AG08395 (cell line): ENCODE measurements at places on chromosomes 16 and 17.

GRCh38 chr16:14071576-14072271 is 605 bp downstream of the MRTFB start:
- DNase-seq, result peak; percentile 48

- DNase-seq, result peak; percentile 83
Observed at GRCh38 chr16:53695070-53695469, 8.6 kb downstream of the RPGRIP1L start.

- no peak for DNase-seq
Observed at GRCh38 chr16:85935391-85935973, 36.5 kb downstream of the IRF8 start.

- DNase-seq, result no peak
Observed at GRCh38 chr17:45104029-45104428, 28.3 kb downstream of the PLCD3 start.

- DNase-seq, result peak; percentile 28
Observed at GRCh38 chr17:81794509-81794908, 9.4 kb upstream of the GCGR start.

GRCh38 chr17:10838682-10839081 is 795 bp upstream of the PIRT start:
- no peak for DNase-seq

DNA sequence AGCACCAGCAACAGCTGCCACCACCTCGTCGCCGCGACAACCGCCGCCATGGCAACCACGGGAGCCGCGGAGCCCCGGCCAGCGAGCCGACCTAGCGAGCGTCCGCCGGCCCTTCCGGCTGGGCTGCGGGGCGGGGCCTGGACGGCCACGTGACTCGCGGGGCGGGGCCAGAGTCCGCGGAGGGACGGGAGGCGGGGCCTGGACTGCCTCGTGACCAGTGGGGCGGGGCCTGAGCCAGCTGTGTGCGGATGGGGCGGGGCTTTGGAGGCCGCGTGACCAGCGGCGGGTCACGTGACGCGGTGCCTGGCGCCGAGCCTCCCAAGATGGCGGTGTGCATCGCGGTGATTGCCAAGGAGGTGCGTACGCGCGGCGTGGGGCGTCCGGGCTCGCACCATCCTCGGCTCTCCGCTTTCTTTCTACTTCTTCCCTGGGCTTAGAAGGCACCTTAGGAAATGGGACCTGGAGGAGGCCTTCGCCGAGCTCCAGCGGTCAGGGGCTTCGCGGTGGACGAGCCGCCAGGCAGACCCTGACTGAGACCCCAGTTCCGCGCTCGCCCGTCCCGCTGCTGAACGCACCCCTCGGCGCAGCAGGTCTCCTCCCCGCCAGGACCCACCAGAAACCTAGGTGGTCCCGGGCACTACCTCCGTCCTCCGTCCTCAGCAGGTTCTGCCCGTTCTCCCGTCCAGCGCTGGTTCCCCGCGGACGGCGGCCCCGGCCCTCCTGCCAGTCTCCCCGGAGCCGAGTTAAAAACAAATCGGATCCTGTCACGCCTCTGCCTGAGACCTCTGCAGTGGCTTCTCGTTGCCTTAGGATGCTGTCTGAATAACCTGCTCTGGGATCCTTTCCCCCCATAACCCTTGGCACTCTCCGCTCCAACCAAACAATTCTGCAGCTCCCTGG is at the start of the genes GALNS and TRAPPC2L:
Gene GALNS, minus strand, starts transcription at position 120 of the 900 bp plus-strand sequence. Its CDS starts 70 bp downstream, at position 50.
Gene TRAPPC2L, plus strand, starts transcription at position 300 of the 900 bp plus-strand sequence. Its CDS starts 24 bp downstream, at position 324.
- DNase-seq, result peak; percentile 100

DNA sequence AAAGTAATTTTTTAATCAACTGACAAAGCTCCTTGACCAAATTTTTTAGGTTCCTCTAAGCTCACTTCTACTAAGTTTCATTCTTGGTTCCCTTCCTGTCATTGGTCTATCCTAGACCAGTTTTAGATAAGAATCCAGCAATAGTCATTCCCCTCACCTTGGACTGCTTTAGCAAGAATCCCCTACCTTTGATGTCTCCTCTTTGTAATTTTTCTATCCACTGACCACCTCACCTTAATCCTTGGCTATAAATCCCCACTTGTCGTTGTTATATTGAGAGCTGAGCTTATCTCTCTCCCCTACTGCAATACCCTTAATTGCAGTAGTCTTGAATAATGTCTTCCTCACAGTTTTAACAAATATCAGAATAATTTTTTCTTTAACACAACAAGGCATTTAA is 107.2 kb downstream of the USP32 start:
- DNase-seq, result no peak

GRCh38 chr17:1398028-1398427 is 2.0 kb downstream of the YWHAE start:
- no peak for DNase-seq

- DNase-seq, result peak; percentile 86
Observed at GRCh38 chr17:57892146-57892819, 42.4 kb upstream of the MRPS23 start.

DNA sequence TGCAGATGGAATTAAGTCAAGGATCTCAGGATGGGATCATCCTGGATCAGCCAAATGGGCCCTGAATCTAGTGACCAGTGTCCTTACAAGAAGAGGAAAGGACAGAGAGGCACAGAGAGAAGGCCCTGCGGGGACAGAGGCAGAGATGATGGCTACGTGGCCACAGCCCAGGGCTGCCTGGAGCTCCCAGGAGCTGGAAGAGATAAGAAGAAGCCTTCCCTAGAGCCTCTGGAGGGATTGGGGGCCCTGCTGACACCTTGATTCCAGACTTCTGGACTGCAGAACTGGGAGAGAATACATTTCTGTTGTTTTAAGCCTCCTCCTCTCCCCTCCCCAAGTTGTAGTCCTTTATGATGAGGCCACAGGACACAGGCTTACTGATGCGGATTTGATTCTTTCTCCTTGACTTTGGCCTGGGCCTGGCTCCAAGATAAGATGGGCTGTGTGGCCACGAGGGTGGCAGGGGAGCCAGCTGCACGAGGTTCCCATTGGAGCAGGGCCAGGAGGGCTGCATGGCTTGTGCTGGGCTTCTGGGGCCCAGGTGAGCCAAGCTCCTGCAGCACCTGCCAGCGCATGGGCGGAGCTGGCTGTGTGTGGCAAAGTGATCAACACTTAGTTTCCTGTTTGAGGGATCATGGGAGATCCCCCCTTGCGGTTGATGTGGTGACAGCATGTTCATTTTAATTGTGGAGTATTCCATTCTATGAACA is 146.1 kb downstream of the IRF8 start:
- no peak for DNase-seq

DNA sequence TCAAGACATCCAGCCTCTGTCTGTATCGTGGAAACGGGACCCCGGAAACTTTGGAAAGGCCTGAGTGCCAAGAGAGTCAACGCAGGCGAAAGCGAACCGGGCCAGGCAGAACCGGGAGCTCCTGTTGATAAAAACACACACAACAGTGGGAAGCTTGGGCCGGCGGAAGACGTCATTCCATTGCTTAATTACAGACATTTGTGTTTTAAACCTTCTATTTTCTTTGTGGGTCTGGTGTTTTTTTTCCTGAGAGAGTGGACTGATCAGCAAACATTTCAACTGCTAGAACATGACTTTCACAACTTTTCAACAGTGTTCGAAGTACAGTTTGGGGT is 878 bp upstream of the RNF157 start:
- DNase-seq, result no peak

DNA sequence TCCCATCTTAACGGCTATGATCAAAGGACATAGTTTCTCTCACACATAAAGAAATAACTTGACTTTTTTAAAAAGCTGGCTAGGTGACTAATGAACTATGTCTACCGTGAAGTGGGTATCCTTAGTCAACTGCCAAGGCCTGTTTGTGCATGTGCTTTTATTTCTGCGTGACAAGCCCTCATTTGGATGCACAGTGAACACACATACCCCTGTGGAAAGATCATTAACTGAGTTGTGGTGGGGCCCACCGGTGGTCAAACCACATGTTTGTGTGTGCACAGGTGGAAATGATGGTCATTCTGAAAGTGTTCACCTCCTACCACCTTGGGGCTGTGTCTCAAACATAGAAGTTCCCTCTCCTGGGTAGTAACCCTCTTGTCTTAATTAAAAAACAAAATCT is 256.1 kb upstream of the SALL1 start:
- DNase-seq, result no peak
